CD4-positive, alpha-beta T cell treated with Interleukin-17A for 4 hours (primary cell): ENCODE measurements at places on chromosomes 5 and 9.

DNA sequence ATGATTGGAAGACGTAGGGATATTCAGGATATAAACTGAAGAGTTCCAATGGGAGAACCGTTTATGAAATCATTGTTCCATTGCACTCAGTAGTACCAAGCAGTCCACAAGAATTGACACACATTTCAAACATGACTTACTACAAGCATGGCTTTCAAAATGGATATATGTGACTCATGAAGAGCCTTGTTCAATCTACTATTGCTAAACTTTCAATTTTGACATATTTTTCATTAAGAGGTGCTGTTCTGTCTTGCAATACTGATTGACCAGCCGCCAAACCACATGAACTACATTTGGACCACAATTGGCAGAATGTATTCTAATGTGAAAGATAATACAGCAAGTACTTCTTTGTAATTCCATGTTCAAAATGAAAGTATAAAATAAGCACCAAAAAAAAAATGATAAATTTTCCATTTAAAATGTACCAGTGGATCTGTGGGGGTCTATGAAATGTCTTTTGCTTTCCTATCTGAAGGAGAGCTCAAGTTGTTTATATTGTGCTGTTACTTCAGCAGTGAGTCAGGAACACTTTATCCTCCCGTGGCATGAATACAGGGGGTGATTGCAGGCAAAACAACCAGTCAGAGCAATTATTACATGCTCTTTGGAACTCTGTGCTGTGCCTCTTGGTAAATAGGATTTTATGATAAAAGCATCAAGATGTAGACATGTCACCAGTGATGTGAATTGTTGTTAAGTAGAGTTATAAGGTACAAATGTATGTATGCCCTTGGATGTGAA lies 366.0 kb downstream of the ARRDC3 start:
- DNase-seq = no peak

DNA sequence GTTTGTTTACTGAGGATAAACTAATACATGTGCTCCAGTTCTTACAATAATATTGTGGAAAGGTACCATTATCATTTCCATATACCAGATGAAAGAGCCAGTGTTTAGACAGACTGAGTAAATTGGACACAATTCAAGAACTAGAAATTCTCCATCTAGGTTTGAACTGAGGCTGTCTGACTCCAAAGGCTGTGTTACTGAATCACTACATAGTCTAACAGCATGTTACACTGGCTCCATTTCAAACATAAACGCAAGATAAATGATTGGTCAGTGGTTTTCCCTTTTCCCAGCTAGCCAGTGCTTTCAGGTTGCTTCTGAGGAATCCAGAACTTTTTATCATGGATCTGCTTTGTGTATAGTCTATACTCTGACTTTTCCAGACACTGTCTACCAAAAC lies 8.1 kb downstream of the SPDL1 start:
- DNase-seq = no peak

- DNase-seq = no peak
These were observed 27.7 kb upstream of the GGTA1 start for GRCh38 chr9:121527371-121527770.

DNA sequence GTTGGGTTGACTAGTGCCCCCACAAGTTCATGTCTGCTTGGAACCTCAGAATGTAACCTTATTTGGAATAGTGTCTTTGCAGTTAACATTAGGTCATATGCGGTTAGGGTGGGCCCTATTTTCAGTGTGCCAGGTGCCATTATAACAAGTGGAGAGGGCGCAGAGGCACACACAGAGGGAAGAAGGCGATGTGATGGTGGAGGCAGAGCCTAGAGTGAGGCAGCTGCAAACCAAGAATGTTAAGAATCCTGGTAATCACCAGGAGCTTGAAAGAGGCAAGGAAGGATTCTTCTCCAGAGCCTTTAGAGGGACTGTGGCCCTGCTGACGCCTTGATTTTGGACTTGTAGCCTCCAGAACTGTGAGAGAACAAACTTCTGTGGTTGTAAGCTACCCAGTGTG lies 10.9 kb downstream of the GPR107 start:
- no peak for DNase-seq

GRCh38 chr9:18595597-18595996 lies 121.6 kb downstream of the ADAMTSL1 start:
- DNase-seq = no peak

GRCh38 chr5:77321793-77322394 lies 111.4 kb downstream of the PDE8B start:
- no peak for DNase-seq

DNA sequence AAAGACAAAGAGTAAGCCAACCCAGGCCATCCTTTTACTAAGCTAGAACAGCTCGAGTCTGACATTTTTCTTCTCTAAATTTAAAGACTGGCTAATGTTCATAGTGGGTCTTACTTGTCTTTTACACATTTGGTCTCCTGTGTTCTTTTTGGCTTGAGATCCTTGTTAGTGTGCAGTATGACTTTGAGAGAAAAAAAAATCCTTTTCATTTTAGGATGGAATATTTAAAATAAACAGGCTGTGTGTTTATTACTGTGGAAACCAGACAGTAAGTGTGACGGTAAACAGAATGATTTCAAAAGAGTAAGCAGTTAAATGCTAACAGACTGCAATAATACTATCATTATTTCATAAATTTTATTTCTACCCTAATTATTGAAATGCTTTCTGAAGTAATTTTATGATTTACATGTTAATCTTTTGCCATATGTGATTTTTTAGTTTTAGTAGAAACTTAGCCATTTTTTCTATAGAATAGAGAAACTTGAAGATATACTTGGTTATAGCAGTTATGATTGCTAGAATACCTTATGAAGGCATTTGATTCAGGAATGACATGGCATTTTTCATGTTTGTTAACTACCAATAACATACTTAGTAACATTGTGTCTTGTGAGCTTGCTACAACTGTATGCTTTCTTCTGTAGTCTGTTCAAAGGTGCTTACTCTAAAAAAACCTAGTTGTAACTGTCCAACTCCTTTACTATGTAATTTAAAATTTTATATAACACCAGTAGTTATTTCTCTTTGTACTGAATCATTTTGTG lies 92.4 kb downstream of the XRCC4 start:
- DNase-seq = no peak

DNA sequence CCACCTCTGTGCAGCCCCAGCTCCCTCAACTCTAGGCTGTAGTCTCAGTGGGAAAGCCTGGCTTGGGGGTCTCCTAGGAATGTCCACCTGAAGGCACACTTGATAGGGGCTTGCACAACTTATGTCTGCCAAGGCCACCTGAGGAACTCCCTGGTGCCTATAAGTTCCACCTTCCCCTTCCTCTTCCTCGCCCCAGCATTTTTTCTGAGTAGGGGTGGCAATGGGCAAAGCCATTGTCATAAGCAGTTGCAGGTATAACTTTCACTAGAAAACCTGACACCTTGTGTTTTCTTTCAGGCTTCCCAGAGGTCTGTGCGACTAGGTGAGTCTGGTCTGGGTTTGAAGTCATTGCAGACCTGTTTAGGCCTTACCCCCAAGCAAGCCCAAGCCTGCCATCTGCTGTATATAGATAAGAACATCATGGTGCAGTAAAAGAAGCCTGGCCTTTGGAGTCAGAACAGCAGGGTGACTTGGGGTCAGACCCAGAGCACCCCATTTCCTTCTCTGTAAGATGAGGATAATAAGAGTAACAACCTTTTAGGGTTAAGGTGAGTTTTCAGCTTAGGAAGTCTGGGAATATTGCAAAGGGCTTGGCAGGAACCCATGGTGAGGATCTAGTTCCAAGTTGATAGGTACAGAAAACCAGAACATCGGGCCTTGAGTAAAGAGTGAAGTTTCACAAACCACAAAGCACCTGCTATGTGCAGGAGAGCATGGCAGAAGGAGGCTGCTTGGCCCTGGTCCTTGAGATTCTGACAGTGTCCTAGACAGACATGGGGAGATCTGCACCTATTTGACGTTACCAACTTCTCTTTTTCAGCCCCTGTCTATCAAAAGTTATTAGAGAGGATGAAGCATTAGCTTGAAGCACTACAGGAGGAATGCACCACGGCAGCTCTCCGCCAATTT lies 33.8 kb downstream of the TGFBI start:
- DNase-seq = peak; percentile 20

GRCh38 chr5:170493028-170493820 lies 10.6 kb upstream of the KCNIP1 start:
- DNase-seq = no peak

DNA sequence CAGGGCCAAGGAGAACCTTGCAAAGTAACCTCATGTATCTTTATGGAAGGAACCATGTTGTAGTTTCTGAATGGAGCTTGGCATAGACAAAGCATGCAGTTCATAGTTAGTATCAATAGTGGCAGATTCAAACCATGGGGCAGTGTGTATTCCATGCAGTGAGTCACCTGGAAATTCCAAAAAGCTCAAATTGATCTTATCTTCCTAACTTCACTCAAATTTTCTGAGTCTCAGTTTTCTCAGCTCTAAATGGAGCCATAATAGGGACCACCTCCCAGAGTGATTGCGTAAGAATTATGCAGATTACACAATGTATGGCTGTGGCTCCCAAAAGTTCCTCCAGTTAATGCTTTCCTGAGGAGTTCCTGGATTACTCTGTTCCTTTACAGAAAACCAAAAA lies 549.9 kb upstream of the KLF4 start:
- no peak for DNase-seq

DNA sequence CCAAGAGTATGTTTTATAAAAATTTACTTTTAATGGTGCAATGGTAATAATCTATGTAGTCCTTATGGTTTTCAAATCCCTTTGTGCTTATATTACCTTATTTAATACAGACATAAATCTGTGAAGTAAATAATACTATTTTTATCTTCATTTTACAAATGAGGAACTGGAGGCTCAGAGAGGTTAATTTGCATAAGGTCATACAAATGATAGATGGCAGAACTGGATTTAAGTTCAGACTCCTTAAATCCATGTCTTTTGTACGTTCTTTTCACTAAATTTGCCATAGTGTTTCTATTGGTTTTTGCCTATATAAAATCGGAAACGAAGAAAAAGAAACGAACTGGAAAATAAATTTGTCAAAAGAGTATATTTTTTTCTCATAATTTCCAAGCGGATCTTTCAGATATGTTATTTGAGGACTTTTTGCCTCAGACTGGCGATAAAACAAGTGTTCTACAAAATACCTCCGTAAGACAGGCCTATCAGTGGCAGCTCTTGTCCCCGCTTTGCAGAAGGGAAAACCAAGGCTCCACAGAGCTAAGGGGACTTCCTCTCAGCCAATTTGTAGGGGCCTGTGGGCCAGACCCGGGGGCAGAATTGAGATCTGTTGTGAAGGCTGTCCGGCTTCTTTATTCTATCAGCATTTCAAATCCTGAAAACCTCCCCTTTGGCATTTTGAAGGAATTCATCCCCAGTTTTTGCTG lies 1.1 kb upstream of the TNFAIP8 start:
- no peak for DNase-seq

- DNase-seq = no peak
These were observed 43.6 kb downstream of the NACC2 start for GRCh38 chr9:136051453-136051836.

DNA sequence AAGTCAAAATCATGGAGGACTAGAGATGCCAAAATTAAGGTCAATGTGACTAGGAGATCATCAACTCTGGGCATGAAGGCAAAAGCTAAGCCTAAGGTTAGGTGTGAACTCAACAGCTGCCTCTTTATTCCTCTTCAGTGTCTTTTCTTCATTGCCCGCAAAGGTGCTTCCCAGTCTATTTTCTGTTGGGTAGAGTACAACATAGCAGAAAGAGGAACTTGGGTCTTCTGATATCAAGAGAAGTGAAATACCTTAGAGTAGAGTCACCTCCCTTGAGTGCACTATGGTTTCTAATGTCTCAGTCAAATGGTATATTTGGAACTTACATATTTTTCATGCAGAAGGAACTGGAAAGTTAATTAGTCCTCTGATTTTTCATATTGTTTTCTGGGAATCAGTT lies 122.5 kb upstream of the GRIN3A start:
- DNase-seq = no peak

DNA sequence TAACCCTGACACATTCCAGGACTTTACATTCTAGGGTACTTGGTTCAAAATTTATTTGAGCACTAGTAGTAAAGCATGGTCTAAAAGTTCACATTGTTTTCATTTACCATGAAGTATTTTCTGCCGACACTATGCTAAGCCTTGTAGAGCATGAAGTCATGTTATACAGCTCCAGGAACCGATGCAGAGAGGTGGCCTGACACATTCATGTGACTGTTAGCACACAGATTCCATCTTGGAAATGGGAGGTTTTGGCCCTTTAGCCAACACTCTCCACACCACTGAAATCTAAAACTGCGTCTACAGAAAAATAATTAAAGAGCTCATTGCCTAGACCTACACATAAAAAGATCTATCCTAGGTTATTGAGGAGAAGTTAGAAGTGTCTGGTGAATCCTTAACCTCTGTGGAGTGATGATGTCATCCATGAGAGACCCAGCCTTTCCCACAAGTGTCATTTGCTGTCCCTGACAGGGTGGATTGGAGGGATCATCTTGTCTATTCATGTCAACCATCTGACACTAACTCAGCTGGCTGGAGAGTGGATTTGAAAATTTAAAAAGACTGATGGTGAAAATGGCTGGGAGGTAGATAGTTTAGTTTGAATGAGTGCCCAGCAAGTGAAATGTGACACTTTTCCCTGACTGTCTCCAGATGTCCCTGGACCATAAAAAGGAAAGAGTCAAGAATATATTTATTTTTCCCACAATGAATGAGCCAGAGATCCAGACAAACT lies 1.3 kb downstream of the RANBP3L start:
- no peak for DNase-seq

GRCh38 chr9:138062196-138062595 lies 184.6 kb downstream of the CACNA1B start:
- no peak for DNase-seq

DNA sequence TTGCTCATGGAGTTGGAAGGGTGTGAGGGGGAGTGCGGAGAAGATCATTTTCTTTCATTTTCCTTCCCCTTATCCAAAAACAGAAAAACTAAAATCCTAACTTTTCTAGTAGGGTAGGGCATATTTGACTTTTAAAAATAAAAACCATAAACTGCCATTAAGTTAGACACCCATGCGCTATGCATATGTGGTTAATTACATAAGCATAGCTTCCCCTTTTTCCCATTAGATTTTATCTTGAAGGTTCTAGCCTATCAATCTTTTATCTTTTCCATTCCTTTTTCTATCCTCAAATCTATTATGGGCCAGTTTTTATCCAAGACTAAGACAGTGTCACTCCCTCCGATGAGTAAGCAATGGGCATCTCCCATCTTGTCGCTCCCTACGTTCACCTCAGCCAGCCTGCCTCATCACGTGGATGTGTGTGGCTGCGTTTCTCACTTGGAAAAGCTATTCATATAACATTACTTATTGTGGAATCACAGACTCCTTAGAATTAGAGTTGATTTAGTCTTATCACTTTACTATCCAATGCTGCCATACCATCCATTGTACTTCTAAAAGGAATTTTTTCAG lies 49.2 kb downstream of the PCSK5 start:
- DNase-seq = no peak

- no peak for DNase-seq
These were observed 75.7 kb downstream of the TEK start for GRCh38 chr9:27184556-27185351.

GRCh38 chr5:39759701-39760100 lies 334.9 kb upstream of the DAB2 start:
- DNase-seq = no peak

GRCh38 chr9:6827439-6828145 lies 69.8 kb downstream of the KDM4C start:
- peak; percentile 22 for DNase-seq

- DNase-seq = no peak
These were observed 45.8 kb downstream of the MEIKIN start for GRCh38 chr5:131899686-131900085.
